ENCODE measurements at places on chromosomes 16 and 17.

DNA sequence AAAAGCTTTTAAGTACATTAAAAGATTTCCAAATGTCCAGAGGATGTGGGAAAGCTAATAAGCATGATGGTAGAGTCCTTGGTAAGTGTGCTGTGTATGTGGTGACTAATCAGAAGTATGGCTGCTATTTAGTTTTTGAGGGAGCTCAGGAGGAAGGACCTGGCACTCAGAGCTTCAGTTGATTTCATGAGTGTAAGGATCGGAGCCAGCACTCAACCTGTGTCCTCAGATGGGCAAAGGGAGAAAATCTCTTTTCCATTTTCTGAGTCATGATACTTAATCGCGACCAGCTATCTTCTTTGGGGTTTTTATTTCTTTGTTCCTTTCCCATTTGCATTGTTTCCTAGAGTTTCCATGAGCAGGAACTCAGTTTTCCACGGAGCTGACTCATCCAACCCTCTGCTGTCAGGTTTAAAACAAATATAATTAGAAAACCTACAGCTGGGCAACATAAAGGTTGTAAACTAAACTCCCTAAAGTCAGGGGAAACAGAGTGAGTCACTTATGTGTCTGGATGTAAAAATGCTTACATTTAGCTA, 125.4 kb downstream of the MAP2K6 start:
- DNase-seq: no peak

GRCh38 chr17:66200685-66201092, 8.8 kb upstream of the CEP112 start:
- DNase-seq: no peak

- no peak for DNase-seq
Measured at GRCh38 chr16:86662195-86662594, 83.8 kb downstream of the FOXL1 start.

- no peak for DNase-seq
Measured at GRCh38 chr17:79414063-79414792, 196.6 kb downstream of the RBFOX3 start.

GRCh38 chr17:17351901-17352781, 49.0 kb downstream of the NT5M start:
- DNase-seq: no peak

- no peak for DNase-seq
Measured at GRCh38 chr16:89360760-89361435, 129.5 kb downstream of the ANKRD11 start.

- no peak for DNase-seq
Measured at GRCh38 chr16:929227-930073, 41.3 kb downstream of the LMF1 start.

- no peak for DNase-seq
Measured at GRCh38 chr16:81190667-81191066, 47.8 kb upstream of the BCO1 start.

DNA sequence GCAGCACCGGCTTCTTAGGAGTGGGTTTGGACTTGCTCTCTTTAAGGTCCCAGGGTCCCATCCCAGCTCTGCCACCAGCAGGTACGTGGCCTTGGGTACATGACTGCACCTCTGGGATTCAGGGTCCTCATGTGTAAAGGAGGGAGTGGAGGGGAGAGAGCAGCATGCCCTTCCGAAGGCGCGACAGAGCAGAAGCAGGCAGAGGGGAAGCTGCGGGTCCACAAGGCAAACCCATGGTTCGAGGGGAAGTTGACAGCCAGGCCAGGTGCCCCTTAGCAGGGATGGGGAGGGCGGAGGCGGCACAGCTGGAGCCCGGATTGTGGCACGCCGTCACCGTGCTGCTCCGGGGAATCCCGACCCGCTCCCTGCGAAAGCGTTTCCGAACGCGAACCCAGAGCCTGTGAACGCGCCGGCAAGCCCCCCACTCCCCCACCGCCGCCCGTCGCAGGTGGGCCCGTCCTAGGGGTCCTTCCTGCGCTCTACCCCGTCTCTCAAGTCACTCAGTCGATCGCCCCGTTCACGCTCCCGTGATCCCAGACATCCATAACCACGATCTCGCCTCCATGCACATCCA, 4.1 kb upstream of the TBX2 start:
- DNase-seq: no peak

- peak; percentile 23 for DNase-seq
Measured at GRCh38 chr16:24953721-24954120, 61.4 kb downstream of the ARHGAP17 start.

GRCh38 chr17:1060991-1061390, 64.1 kb downstream of the TIMM22 start:
- peak; percentile 92 for DNase-seq

DNA sequence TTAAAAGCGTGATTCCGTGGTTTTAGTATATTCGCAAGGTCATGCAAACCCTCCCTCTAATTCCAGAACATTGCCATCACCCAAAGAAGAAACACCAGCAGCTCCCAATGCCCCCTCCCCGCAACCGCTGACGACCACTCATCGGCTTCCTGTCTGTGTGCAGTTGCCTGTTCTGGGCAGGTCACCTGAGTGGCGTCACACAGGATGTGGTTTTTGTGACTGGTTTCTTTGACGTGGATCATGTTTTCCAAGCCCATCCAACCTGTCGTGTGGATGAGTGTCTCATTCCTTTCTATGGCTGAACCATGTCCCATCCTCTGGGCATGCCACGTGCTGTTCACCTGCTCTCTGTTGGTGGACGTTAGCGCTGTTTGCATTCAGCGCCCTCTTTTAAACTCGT, 8.2 kb upstream of the ATP2C2 start:
- no peak for DNase-seq

DNA sequence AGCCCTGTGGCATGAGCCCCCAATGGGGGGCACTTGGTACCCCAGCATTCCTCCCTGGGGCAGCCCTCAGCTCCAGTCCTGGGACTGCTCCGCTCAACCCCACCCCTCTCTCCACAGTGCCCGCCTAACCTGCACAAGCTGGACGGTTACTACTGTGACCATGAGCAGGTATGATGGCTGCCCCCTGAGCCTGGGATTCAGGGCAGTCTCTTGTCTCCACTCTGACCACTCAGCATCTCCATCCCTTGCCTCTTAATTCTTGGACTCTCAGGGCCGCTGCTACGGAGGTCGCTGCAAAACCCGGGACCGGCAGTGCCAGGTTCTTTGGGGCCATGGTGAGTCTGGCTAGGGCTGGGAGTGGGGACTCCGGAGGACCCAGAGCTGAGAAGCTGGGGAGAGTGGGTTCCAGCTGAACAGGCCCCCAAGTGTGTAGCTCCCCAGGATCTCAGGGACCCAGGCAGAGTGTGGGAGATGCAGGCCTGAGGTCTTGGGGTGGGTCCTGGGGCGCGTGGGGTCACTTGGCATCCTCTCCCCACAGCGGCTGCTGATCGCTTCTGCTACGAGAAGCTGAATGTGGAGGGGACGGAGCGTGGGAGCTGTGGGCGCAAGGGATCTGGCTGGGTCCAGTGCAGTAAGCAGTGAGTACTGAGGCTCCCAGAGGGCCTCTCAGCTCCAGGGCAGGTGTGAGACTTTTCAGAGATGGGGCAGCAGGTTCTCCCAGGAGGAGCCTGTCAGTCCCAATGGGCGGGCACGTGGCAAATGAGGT, 18.0 kb downstream of the ADAM11 start:
- DNase-seq: no peak

- no peak for DNase-seq
Measured at GRCh38 chr17:80444644-80444979, 29.6 kb downstream of the ENDOV start.

- no peak for DNase-seq
Measured at GRCh38 chr16:51009359-51009758, 141.7 kb downstream of the SALL1 start.

- DNase-seq: no peak
Measured at GRCh38 chr17:7589891-7590691, at the start of gene SOX15. TSS of gene SOX15 (minus strand) at chr17:7590094. CDS start at chr17:7589676, 418 bp downstream.

DNA sequence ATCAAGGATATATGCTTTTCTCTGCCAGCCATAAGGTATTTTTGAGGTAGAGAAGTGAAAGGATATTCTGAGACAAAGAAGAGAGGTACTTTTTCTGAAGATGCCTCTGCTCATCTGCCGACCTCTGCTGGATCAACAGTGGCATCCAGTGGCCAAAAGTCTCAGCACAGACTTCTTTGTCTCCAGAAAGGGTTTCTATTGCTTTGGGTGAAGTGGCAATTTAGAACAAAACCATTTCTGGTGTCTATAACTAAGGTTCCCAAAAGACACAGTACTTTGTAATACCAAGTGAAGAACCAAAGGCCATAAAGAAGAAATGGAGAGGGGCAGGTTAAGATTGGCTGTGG, 155.2 kb upstream of the C17orf78 start:
- DNase-seq: no peak

- no peak for DNase-seq
Measured at GRCh38 chr17:67995570-67996263, 552 bp downstream of the C17orf58 start.

- no peak for DNase-seq
Measured at GRCh38 chr16:10530685-10531084, 49.7 kb downstream of the EMP2 start.

DNA sequence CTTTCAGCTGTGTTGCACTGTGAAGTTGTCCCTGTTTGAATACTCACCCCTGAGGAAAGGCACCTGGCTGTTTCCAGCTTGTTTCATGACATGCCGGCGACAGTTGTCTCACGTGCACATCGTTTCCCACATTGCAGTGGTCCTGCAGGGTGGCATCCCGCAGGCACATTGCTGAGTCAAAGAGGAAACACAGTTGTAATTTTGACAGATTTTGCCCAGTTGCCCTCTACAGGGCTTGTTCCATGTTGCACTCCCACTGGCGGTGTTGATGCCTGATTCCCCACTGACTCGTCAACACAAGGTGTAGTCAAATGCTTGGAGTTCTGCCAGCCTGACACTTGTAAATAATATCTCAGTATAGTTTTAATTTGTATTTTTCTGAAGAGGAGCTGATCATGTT, 23.8 kb downstream of the EPN2 start:
- no peak for DNase-seq

DNA sequence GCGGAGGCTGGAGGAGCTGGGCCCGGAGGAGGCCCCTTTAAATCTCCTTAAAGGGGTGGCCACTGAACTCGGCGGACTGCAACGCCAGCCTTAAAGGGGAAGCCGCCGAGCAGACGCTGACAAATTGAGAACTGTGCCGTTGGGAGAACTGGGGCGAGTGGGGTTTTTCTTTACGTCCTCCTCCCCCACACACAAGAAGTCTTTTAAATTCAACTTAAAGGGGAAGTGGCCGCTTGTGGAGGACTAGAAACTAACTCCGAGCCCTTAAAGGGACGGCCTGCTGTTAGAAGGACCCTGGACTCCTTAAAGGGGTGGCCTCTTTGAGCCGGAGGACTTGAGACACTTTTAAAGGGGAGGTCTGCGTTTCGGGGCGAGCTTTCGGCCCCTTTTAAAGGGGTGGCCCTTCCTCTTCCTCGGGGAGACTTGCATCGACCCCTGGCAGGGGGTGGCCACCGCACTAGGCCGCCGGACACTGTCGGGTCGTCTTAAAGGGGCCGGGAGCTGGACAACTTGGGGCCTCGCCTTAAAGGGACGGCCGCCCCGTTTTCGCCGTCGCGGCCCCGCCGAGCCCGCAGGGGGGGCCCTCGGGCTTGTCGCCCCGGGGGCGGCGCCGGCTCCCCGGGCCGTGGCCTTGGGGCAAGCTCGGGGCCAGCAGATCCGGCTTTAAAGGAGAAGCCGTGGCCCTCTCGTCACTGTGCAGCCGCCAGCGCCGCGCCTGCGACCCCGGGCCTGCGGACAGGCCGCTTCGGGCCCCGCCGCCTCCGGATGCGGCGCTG, 688 bp downstream of the FBRS start:
- DNase-seq: peak; percentile 95

- no peak for DNase-seq
Measured at GRCh38 chr17:43581613-43582012, 35.5 kb upstream of the ETV4 start.

DNA sequence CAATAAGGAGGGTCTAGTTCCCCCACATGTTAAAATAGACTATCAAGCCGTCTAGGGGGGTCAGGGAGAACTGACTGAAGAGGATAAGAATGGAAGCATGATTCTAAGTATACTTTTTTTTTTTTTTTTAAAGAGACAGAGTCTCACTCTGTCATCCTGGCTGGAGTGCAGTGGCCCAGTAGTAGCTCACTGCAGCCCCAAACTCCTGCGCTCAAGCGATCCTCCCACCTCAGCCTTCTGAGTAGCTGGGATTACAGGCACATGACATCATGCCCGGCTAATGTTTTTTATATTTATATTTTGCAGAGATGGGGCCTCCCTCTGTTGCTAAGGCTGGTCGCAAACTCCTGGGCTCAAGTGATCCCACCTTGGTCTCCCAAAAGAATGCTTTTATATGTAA, 14.2 kb downstream of the AMFR start:
- DNase-seq: no peak

GRCh38 chr17:16905593-16906191, 66.2 kb downstream of the TNFRSF13B start:
- DNase-seq: no peak

DNA sequence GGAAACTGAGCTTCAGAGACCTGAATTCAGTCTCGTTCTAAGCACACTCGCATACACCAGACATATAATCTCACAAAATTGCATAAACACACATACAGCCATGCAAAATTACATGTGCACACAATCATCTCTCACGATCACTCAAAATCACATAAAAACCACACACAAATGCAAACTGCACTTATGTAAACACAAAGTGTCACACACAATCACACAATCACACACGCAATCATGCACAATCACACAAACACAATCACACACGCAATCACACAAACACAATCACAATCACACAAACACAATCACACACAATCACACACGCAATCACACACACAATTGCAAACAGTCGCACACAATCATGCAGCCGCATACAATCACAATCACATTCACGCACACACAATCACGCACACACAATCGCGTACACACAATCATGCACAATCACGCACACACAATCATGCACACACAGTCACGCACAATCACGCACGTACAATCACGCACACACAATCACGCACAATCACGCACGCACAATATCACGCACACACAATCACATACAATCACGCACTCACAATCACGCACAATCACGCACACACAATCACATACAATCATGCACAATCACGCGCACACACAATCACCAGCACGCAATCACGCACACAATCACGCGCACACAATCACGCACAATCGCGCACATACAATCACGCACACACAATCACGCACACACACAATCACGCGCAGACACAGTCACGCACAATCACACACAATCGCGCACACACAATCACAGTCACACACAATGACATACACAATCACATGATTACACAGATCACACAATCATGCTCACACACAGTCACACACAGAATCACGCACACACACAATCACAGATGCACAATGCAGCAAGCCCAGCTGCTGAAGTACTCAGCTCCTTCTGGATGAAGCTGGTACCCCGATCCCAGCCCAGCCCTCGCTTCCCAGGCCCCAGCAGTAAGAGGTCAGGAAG, 45.6 kb downstream of the ZDHHC7 start:
- DNase-seq: no peak

GRCh38 chr16:57390636-57391295, 13.8 kb upstream of the CCL17 start:
- no peak for DNase-seq

- DNase-seq: no peak
Measured at GRCh38 chr16:82184213-82184612, 14.2 kb upstream of the MPHOSPH6 start.

- DNase-seq: peak; percentile 70
Measured at GRCh38 chr16:72198771-72199201, 26.8 kb upstream of the PMFBP1 start.

Data from lower leg skin (tissue), 4 donors.